ENCODE measurements at places on chromosomes 5 and 9.

DNA sequence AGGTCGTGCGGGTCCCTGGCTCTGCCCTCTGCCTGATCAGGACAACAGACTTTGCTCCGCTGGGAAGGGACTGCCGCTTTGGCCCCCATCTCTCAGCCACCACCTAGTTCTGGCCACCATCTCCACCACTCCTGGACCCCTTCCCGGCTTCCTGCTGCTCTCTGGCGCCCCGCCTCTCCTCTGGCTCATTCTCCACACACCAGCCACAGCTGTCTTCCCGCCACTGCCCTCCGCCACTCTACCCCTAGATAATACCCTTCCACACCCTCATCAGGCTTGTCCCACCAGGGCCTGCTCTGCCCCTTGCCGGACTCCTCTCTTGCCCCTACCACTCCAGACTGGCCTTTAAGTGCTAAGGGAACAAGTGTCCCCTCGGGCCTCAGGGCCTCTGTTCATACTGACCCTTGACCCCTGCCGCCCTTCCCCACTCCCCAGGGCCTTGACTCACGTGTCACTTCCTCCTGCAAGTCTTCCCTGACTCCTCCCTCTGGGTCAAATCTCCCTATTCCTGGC lies 3.0 kb upstream of the CDX1 start:
- no peak for DNase-seq

DNA sequence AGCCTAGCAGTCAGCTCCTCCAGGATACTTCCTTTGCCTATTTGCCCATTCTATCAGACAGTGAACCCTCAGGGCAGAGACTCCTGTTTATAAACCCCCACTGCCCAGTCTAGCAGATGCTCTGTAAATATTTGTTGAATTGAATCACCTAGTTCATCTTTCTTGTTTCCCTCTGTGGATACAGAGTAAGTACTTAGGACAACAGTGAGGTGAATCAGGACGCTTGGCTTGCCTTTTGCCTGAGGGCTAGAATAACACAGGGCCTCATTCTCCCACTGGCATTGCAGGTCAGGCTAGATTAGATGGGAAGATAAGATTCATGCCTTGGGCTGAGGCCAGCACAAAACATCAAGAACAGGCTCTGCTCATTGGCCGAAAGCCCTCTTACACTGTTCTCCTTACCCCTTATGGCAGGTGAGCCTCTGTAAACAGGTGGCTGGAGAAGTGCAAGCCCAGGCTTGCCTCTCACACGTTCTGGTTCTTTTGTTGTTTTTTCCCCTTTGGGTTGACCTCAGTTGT lies 22.2 kb downstream of the TNFSF8 start:
- DNase-seq = no peak

- no peak for DNase-seq
Observed at GRCh38 chr9:73402081-73403028, 250.7 kb downstream of the ANXA1 start.

- no peak for DNase-seq
Observed at GRCh38 chr5:14869668-14870164, 1.9 kb downstream of the ANKH start.

DNA sequence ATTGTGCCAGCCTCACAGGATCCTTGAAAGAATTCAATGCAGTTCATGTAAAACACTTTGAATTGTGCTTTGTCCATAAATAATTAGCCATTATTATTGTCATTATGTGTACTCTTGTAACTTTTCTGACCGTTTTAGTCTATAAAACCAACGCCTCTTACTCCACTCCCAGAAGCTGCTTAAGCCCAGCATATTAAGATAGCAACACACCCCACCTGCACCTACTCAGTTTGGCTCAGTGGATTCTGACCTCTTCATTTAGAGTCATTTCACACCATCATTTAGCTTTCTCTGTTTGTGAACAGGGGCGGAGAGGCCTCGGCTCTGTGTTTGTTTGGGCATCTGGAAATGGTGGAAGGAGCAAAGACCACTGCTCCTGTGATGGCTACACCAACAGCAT lies 205.1 kb downstream of the PCSK5 start:
- no peak for DNase-seq
